Purkinje cell (primary cell): ENCODE measurements at places on chromosomes 3 and 15. TPM values are rescaled to one million over a fixed set of nuclear protein-coding genes. Genes with fewer than 3 reads are reported as not detected.

Gene NIT2
- polyA plus RNA-seq, result 47.2 and 73.1 TPM in 2 replicates

Gene KCNMB3
- polyA plus RNA-seq, result 17.1 and 24.6 TPM in 2 replicates

Gene ROPN1B
- polyA plus RNA-seq, result 2.8 and 3.9 TPM in 2 replicates

Gene FOXB1
- polyA plus RNA-seq, result not detected in 2 replicates
